ENCODE measurements at places on chromosomes 16 and 17.

DNA sequence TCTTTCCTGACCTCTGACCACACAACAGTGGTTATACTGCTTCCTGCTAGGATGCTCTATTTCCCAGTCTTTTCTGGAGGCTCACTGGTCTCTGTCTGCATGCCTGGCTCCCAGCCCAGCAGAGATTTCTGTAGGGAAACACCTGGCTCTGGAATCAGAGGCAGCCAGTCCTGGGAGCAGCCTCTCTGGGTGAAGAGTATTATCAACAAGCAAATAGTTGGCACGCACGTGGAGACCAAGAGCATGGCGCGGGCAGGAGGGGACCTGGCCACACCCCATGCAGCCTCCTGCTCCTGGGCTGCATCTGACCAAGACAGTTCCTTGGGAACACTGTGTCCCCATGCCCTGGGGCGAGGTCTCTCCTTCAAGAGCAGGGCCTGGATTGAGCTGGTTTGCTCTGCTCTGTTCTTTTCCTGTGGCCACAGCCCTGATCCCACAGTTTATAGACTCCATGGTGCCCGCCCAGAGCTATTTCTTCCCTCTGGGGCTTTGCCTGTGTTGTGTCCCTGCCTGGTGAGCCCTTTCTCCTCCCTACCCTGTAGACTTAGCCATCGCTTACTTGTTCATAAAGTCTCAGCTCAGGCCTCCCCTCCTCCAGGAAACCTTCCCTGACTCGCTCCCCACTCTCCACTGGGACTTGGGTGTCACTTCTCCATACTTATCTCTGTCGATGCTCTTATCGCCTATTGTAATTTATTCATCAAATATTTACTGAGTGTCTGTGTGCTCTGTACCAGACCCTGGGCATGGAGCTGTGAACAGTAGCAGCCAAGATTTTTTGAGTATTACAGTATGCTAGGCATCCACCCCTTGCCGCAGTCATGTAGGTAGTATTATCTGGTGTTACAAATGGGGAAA, 60.6 kb downstream of the SCNN1B start:
- peak; percentile 5 for DNase-seq

GRCh38 chr17:36632916-36633771, 31.8 kb downstream of the MRM1 start:
- DNase-seq = no peak

GRCh38 chr16:10817963-10818941, at the start of gene TVP23A:
TVP23A (minus strand) TSS chr16:10818794; CDS start chr16:10818493, 301 bp downstream.
- no peak for DNase-seq

DNA sequence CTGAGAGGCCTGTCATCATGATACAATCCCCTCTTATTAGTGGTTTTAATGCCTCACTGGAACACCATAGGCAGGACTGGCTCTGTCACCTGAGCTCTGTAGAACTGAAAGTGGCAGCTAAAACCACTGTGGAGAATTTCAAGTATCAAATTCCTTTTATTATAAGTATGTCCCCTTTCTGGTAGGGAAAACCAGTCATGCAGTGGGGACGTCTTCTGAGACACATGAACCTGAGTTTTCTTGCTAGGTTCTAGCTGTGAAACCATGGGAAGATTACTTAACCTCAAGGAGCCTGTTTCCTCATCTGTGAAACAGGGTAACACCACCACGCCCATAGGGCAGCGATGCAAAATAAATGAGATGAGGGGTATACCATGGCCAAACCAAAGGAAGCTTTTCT, 4.7 kb downstream of the VAC14 start:
- DNase-seq = no peak

DNA sequence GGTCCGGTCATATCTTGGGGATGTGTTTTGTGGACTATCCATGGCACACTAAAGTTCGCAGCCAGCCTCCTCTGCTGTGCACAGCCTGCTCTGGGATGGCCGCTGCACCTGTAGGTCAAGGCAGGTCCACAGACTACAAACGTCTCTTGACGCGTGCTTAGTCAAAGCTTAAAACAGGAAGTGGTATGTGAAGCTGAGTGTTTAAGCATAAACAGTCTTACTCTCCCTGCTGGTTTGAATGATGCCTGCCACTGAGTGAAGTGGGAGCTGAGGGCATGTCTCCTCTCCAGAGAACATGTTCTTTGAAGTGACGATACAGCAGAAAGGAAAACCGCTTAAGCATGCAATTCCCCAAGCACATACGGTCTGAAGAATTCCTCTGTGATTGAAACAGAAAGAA, 365.6 kb downstream of the SLC39A11 start:
- DNase-seq = no peak

DNA sequence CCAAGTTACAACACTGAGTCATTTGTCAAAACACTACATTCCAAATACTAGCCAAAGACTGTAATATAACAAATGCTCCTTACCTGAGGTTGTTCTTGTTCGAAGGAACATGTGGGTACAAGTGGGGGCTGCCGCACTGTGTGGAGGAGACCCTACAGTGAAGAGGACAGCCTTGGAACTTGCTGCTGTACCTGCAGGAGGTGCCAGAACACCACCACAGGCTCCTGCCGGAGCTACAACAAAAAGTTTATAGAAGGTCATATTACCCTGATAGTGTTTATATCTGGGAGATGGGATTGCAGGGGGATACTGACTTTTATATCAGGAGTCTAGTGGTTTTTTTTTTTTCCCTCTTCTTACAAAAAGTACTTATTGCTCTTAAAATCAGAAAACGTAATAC, 37.8 kb upstream of the ALDH3A1 start:
- DNase-seq = no peak

- DNase-seq = no peak
Observed at GRCh38 chr16:27929818-27930217, 133.7 kb downstream of the GSG1L start.

DNA sequence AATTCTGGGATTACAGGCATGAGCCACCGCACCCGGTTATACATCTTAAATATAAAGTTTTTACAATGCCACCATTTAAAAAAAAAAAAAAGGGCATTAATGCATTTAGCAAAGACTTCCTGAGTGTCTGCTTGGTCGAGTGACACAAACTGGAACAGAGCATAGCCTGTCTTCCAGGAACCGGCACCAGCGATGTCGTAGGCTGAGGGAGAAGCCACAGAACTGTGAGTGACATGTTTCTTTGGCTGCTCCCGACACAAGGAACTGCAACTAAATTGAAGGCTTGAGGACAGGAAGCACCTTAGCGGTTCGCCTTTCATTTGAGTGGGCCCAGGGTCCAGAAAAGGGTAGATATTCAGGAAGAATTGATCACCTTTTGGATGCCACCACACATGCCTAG, 717.8 kb downstream of the MAF start:
- DNase-seq = no peak

GRCh38 chr17:41667280-41668041, 21.2 kb upstream of the EIF1 start:
- no peak for DNase-seq

DNA sequence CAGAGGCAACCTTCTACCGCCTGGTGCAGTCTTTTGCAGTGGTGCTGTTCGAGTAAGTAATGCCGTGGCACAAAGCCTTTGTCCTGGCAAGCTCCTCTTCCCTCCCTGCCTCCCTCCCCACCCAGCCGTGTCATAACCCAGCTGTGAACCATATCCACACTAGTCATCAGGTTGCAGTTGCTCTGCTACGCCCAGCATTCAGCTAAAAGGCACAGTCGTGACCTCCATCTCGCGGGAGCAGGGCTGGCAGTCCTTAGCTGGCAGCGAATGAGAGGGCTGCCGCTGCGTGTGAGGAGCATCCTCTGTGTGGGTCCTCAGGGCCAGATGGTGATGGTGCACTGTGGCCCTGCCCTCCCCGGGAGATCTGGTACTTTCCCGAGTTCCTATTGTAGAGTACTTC, 39.3 kb downstream of the CIBAR2 start:
- no peak for DNase-seq

DNA sequence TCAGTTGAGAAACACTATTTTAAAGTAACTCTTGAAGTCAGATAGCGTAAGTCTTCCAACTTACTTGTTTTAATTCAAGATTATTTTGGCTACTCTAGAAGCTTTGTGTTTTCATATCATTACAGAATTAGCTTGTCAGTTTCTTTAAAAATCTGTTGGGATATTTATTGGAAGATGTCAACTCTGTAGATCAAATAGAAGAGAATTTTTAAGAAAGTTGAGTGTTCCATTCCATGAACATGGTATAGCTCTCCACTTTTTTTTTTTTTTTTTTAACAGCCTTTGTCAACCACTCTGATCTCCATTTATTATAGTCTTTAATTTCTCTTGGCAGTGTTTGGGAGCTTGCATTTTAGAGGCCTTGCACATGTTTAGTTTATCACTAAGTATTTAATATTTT, 28.7 kb downstream of the NLK start:
- no peak for DNase-seq

DNA sequence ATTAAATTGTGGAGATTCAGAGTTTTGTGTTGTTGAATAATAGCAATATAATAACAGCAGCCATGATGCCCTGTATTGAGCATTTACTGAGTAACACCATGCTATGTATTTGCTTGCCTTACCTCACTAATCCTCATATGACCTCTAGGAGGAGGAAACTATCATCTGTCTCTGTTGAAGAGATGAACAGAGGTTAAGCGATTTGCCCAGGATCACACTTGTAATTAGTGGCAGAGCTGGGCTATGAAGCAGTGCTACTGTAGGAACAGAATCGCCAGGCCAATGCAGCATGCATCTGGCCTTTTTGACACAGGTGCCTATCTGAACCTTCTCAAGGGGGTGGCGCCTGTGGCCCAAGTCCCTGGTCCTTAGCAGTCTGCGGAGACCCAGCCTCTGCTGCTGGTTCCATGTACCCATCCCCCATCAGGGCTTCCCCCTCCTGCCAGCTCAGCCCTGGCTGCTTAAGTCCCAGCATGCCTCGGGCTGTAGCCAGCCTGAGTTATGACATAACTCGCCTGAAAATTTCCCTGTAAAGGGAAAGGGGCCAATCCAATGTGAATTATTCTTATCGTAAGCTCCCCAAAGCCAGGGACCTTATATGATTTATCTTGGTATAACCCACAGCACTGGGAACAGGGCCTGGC, 50.4 kb upstream of the HS3ST2 start:
- DNase-seq = no peak

DNA sequence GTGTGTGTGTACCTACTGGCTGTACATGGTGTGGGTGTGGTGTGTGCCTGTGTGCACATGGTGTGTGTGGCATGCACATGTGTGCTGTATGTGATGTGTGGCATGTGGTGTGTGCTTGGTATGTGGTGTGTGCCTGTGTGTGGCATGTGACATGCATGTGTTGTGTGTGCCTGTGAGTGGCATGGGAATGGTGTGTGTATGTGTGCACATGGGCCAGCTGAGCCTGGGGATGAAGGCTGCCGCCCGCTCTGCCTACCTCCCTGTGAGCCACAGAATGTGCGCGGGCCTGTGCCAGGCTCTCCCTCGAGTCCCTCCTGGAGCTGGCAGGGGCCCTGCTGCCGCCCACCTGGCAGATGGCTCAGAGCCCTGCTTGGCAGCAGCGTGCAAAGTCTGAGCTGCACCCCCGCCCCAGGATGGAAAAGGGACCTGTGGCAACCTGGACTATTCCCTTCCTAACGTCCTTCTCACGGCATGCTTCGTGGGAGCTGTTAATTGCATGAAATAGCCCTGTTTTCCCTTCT, 9.3 kb downstream of the PRSS27 start:
- no peak for DNase-seq

GRCh38 chr17:35010093-35010492, 29.8 kb downstream of the LIG3 start:
- no peak for DNase-seq

- no peak for DNase-seq
Observed at GRCh38 chr16:57148481-57148880, 37.4 kb downstream of the PSME3IP1 start.

DNA sequence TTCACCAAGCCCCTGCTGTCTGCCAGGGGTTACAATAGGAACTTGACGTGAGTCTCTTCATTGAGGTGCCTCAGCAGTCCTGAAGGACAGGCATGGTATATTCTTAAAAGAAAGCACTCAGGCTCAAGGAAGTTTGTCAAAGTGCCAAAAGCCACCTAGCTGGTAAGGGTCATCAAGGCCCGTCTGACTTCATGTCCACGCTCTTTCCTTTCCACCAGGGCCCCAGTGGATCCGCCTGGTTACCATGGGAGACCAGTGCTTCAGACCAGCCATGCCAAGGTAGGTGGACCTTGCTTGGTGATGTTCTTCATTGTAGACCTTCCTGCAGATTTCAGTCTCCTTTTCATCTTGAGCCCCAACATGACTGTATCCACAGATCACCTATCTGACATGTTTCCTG, 27.6 kb upstream of the CCL1 start:
- no peak for DNase-seq

GRCh38 chr17:69018687-69019086, 42.0 kb downstream of the ABCA9 start:
- DNase-seq = no peak

GRCh38 chr16:70576431-70577255, 53.0 kb downstream of the SF3B3 start:
- DNase-seq = peak; percentile 7
